ENCODE measurements at places on chromosomes 4 and X.

GRCh38 chr4:154985673-154986072, 204.6 kb downstream of the RBM46 start:
- no peak for DNase-seq

DNA sequence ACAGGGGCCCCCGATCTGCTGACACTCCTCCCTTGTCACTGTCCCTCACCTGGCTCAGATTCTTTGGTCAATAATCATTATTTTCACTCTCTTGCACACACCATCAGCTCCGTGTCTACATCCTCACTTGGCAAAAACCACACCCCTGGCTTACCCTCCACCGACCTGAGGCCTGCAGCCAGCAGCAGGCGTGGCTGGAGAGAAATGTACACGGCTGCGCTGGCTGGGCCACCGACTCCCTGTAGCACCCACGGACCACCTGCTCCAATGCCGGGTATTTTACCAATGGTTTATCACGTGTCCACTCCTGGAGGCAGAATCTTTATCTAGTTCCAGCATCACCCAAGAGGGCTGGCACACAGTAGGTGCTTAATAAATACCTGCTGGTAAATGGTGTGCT, 98.4 kb downstream of the WFS1 start:
- no peak for DNase-seq

DNA sequence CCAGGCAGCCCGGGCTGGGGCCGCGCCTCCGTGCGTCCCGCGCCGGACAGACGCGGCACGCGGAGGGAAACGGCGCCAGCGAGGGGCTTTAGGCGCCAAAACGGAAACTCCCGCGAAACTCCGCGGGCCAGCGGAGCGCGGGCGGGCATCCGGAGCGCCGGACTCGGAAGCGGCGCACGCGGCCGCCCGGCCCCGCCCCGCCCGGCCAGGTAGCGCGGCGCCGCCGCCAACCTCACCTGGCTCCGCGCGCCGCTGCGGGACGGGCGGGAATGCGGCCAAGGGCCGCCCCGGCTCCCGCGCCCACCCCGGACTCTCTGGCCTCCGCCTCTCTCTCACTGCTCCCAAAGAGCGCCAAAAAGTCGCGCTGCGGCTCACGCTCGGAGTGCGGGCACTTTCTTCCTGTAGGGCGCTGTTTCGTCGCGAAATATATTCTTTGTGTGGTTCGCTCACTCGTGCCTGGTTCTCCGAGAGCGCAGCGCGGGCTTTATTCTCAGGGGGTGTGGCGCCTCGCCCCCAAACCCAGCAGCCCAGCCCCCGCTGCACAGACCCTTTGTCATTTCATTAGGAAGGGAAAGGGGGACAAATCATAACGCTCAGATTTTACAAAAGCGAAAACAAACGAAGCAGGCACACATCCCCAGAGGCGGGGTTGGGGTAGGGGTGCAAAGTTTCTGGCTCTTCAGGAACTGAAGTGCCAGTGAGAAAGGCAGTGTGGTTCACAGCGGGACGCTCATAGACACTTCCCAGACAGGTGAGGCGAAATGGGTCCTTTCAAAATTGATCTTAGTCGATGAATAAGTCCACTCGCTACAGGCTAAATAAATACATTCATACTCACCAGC, 961 bp upstream of the MBNL3 start:
- DNase-seq = peak; percentile 21

DNA sequence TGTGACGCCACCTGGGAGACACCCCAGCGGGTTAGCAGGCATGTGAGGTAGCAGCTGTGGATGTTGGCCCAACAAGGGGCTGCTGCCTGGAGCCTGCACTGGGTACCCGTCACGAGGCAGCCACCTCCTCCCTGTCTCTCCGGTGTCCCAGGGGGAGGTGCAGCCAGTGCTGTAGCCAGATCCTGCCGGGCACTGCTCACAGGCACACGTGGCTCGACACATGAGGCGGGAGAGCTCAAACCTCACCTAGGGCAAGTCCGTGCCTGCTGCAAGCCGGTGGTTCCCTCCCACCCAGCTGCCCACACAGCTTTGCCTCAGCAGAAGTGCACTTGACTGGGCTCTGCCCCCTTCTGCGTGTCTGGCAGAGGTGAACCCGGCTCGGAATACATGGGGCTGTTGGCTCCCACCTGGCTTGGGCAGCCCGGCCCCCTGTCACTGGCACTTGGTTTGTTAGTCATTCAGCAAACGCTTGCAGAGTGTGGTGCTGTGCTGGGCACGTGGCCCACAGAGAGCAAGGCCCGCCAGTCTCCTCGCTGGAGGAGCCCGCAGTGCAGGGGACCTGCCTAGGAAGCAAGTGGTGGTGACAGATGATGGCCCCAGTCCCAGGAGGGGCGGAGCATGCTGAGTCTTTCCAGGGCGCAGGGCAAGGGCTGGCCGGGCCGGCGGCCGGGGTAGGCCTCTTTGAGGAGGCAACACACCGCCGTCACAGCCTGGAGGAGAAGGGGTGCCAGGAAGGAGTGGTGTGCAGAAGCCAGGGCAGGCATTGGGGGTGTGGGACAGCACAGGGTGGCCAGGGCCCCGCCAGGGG, 10.1 kb upstream of the SH3TC1 start:
- DNase-seq = no peak

DNA sequence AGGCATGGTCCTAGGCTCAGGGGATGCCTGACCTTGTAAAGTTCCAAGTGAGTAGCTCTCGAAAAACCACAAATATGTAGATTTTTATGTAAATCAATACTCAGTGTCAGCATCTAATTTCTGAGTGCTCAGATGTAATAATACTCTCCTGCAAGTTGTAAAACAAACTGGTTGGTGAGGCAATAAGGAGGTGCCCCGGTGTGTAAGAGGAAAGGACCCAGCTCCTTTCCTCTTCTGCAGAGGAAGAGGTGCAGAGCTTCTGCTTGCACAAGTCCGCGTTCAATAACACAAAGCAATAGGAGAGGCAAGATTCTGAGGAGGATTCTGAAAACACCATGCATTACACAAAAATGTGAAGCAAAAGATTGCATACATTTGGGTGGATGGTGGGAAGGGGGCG, 43.6 kb upstream of the ENPP6 start:
- no peak for DNase-seq

- DNase-seq = no peak
These were observed 158.6 kb downstream of the TRAM1L1 start for GRCh38 chr4:116926631-116927295.

DNA sequence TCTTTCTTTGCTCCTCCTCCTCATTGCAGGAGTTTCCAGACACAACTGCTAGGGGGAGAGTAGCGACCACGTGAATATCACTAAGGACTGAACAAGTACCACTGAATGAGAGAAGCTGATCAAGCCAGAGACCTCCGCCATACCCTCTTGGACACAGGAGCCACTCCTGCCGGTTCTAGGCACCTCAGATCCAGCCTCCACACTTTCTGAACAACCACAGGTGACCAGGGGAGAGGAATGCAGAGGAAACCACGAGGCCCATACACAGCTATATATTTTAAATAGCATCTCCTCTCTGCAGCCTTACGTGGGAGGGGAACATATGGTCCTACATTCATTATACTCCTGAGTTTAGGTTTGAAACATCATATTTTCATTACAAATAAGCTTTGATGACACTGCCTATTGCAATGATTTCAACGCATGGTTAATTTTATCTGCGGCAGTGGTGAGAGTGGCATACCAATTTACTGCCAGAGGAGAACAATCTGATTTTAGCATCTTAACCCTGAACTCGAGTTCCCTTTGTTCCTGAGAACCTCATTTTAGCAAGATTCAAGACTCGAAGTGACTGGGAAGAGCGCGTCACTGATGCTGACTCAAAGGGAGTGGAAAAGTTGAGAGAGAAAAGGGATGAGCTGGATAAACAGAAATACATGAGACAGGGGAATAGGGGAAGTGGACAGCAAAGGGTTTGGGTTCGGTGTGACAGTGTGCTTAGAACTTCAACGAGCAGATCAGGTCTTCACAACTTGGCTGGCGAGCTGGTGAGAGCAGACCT, 231.7 kb upstream of the PPARGC1A start:
- DNase-seq = no peak

DNA sequence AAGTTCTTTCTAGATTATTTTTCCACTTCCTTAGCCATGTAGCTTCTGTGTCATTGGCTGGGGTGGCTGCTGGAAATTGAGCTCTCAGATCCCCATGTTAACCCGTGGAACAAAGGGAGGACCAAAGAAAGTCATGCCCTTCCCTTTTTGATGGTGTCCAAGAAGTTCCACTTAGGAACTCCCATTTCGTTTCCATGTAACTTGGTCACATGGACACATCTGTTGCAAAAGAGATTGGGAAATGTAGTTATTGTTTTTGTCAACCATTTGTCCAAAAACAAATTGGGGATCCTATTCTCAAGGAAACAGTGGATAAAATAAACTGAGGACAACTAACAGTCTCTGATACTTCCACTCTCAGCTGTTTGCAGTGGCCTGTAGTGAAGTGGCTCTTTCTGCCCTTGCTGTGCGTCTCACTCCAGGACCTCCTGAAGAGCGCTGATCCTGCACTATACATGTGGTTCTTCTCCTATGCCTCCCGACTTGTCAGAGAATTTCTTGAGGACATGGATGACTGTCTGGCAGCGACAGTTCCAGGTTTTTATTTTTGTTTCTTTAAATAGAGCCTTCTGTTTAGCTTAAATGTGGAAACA, 125.3 kb upstream of the LNX1 start:
- DNase-seq = no peak

DNA sequence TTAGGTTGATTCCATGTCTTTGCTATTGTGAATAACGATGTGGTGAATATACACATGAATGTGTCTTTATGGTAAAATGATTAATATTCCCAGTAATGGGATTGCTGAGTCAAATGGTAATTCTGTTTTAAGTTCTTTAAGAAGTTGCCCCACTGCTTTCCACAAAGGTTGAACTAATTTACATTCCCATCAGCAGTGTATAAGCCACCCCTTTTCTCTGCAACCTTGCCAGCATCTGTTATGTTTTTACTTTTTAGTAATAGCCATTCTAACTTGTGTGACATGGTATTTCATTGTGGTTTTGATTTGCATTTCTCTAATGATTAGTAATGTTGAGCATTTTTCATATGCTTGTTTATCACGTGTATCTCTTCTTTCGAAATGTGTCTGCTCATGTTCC, 503.3 kb downstream of the PCDH18 start:
- no peak for DNase-seq

DNA sequence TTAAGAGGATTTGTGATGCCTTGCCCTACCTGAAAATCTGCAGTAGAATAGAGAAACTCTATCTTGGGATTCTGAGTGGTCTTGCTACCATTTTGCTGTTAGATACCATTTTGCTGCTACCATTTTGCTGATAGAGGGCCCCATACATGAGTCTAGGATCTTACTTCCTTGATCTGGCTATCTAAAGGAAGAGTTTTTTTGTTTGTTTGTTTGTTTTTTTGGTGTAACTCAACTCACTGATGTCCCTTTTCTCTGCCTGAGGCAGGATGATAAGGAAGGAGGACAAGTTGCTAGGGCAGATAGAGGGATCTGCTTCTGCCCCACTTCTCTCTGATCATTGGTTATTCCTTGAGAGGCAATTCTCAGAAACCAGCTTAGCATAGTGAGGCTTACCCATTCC, 31.0 kb downstream of the XK start:
- DNase-seq = no peak

GRCh38 chrX:153900831-153901752, 3.4 kb upstream of the AVPR2 start:
- DNase-seq = peak; percentile 13

GRCh38 chr4:139523076-139523475, 32.9 kb downstream of the SETD7 start:
- DNase-seq = no peak

DNA sequence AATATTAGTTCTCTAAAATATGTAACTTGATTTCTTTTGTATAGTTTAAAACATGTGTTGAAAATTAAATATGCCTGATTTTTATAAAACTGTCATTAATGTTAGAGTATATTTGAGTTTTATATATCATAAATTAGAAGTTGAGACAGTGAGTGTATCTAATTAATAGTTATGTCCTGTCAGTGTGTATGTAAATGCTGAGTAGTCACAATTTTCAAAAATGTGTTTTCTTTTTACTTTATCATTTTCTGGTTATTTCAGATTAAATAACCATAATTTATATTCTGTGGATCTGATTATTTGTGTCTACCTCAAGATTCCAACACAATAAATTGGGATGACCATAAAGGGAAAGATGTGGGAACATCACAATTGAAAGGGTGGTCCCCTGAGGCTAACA, 82.7 kb upstream of the CXXC4 start:
- no peak for DNase-seq

DNA sequence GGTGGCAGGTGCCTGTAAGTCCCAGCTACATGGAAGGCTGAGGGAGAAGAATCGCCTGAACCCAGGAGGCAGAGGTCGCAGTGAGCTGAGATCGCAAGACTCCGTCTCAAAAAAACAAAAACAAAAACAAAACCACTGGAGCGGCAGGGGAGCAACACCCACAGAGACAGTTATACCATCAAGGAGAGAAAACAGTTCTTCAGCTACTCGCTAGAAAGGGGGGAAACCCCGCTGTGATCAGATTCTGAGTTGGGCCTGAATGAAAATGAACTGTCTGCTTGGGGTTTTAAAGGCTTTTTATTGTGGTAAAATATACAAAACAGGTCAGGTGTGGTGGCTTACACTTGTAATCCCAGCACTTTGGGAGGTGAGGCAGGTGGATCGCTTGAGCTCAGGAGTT, 16.8 kb upstream of the IRAK1 start:
- no peak for DNase-seq

DNA sequence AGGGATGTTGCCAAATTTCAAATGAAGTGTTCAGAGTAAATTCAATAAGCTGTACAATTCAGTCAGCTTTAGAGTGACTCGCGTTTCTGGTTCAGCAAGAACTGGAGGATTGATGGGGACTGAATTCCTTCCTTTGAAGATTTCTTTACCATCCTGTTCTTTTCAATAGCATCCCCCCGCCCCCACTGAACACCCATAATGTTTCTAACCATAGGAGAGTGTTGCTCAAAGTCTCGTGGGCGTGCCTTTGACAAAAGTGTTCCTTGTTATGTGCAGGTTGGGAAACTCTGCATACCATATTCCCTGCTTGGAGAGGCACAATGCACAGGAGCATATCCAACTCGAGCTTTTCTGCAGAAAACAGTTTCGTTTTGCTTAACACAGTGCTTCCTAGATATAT, 323.5 kb upstream of the CASK start:
- no peak for DNase-seq

- DNase-seq = no peak
These were observed 16.6 kb upstream of the PRDM8 start for GRCh38 chr4:80180743-80181142.

DNA sequence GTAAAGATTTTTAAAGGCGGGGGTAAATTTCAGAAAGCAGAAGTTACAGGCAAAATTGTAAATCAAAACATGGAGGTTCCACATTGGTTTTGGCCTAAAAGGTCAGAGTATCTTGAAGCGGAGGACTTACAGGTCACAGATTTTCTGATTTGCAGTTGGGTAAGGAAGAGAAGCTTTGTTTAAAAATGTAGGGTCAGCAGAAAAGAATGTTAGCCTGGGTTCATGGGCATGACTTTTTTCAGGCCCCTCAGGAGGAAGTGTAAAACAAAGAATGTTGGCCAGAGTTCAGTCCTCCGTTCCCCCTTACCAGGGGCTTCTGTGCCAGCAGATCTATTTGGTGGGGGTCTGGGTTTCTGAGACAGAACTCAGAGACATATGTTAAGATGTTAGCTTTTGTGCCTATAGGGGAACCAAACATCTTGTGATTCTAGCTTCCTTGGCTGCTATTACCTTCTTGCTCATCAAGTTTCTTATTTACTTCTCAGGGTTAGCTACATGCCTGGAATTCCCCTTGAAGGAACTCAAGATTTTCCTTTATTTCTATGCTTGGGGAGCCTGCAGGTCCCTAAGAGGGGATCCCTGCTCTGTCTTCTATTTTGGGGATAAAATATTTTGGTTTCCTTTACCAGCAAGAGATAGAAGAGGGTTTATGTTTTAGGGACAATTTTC, 160.3 kb downstream of the ANK2 start:
- DNase-seq = no peak
